ENCODE measurements at places on chromosomes 13 and 19.

DNA sequence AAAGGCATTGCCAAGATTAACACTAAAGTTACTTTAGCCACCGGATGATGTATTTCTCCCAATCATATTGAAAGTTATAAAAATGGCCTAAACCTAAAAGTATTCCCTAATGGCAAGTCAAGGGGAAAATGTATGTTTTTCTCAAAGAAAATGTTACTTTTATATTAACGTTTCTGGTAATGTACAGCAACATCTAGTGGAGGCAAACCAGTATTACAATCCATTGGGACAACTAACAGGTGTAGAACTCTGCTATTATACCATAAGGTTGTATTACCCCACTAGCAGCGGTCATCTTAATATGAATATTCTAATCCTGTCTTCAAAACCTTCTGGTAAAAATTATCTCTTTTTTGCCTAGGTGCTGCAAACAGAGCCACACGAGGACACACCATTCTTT, 69.2 kb downstream of the ZNF100 start:
- no peak for DNase-seq

- no peak for DNase-seq
These were observed 7.5 kb downstream of the TEX29 start for GRCh38 chr13:111327730-111328573.

DNA sequence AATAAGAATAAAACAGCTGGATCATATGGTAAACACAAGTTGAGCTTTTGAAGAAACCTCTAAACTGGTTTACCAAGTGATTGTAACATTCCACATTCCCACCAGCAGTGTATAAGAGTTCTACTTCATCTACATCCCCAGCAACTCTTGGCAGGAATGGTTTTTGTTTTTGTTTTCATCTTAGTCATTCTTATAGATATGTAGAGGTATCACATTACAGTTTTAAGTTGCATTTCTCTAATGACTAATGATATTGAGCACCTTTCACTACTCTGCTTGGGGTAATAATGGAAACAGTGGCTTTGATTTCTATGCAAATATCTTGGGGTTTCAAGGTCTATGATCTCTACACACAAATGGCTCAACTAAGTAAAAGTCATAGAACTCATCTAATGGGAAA, 614.5 kb downstream of the TBC1D4 start:
- DNase-seq, result no peak

- no peak for DNase-seq
These were observed 70.0 kb downstream of the GPC6 start for GRCh38 chr13:93296584-93296983.

GRCh38 chr19:38224014-38224862, at the start of gene DPF1:
Gene DPF1 (minus strand): TSS chr19:38224222. CDS start chr19:38224142, 80 bp downstream.
- DNase-seq, result no peak

DNA sequence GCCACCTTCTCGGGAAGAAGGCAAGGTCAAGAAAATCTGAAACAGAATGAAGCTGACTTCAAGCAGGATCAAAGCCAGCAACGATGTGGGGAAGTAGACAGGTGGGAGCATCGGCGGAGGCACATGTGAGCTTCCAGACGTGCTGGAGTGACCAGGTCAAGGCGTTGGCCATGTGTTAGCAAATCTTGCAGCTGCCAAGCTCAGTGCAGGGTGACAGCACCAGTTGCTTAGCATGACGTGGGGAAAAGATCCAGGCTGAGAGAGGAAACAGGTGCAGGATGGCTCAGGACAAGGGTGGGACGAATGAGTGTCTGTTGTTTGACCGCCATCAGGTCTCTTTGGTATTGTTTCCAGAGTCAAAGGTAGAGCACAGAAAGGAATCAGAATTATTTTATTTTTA, 92.3 kb downstream of the TNFSF13B start:
- no peak for DNase-seq

- no peak for DNase-seq
These were observed 207.2 kb downstream of the SPRY2 start for GRCh38 chr13:80133631-80134261.

GRCh38 chr13:114032126-114032799, 58.4 kb upstream of the C13orf46 start:
- DNase-seq, result no peak

- no peak for DNase-seq
These were observed 17.8 kb downstream of the ZNF507 start for GRCh38 chr19:32363175-32363574.

Measured in effector CD4-positive, alpha-beta T cell (primary cell).